Stimulated activated CD4-positive, alpha-beta T cell treated with anti-CD3 and anti-CD28 coated beads, Interleukin-1b, Interleukin-23, amount 100 ng/mL, for 48 hours (primary cell): ENCODE measurements at places on chromosomes 3 and 15.
A peak's percentile ranks its signal among the peaks of the same experiment; 100 is the strongest.

- no peak for DNase-seq
These were observed 17.6 kb downstream of the CALML4 start for GRCh38 chr15:68187559-68187958.

DNA sequence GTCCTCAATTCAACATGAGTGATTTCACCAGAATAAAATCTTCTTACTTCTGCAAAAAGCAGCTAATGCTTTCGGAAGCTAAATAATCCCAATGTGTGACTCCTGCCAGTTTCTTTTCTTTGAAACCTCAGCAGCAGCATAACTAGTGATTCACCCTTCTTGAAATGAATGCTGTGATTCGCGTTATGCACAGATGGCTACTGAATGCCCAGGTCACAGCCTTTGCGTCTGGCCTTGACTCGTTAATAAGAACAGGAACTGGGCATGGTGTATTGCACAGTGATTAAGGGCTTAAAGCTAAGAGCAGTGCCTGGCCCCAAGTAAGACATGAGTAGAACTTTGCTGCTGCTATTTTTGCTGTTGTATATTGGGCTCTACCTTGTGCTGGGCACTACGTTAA lies 19.0 kb downstream of the CGNL1 start:
- DNase-seq = no peak

DNA sequence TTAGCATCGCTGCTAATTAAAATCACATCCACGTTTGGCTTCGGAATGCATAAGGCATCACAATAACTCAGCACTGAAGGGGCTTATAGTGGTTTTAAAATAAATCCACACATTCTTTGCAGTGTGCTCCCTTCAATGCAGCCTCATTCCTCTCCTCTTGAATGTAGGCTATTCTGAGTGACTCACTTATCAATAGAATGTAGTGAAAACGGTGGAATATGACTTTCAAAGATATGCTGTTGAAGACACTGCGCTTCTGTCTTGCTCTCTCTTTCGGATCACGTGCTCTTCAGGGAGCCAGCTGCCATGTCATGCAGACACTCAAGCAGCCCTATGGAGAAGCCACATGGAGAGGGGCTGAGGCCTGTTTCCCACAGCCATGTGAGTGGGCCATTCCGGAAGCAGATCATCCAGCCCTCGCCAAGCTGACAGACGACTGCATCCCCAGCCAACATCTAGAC lies 87.4 kb downstream of the CRYGS start:
- DNase-seq = no peak

- DNase-seq = no peak
These were observed 167.1 kb downstream of the OXSM start for GRCh38 chr3:25957026-25957425.

DNA sequence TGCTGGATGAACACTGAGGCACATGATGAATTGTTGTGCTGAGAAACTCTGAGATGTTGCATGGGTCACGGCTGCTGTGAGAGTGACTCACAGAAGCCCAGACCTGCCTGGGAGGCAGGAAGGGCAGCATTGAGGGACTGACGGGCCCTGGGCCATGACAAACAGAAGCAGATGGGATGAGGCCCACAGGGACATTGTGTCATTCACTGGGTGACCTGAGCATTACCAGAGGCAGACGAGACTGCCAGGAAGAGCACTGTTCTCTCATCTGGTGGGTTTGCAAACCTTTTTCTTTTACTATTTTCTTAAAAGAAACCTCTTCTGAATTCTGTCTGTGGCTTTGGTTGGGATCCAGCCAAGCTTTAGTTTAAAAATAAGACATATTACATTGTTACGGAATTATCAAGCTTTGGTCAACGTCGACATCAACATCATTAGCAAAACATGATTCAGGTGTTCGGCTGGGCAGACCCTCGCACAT lies 67.8 kb downstream of the BDH1 start:
- DNase-seq = no peak

DNA sequence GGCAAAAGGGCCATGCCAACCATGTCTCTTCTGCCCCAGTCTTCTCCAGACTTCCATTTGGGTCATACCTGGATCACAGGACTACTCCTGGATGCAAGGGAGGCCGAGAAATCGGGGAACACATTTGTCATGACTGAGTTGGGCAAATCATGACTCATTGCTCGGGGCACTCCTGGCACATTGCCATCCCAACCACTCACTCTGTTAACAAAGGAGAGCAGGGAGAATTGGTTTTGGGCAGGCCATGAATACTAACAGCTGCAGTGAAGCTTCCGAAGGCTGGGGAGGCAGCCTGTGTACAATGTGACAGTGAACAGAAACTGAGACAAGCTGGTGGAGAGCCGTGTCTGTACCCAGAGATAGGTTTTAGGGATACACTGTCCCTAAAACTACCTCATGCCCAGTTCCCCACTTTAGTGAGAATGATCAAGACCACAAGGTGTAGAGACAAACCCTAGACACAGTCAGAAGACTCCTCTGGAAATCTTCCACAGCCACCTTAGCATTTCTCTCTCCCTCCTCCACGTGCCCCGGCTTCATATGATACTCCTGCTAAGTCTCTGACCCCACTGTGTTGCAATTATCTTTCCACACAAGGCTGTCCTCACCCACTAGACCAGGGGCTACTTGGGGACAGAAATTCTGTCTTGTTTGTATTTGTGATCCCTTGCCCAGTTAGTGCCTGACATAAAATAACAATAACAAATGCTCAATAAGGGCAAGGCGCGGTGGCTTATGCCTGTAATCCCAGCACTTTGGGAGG lies 10.5 kb upstream of the BUB1B start:
- no peak for DNase-seq

DNA sequence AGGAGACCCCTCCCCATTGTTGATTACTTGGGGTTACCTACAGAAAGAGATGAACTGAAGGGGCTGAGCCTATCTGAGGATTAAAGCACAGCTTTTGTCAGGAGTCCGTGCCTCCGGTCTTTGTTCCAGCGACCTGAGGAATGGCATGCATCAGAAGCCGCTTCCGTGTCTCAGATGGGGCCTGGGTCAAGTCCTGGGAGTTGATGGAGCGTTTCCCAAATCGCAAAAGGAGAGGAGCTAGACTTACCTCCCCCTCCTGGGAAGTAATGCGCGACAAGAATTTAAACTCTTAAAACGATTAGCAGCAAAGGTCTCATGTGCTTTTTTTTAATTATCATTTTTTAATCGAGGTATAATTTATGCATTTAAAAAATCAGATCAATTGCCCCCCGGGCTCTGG lies 983 bp upstream of the ALDH1A3 start:
- DNase-seq = no peak

GRCh38 chr15:40407330-40407990 lies 1.9 kb downstream of the IVD start:
- DNase-seq = no peak

GRCh38 chr3:47057212-47057671 lies 77.8 kb downstream of the NBEAL2 start:
- DNase-seq = peak; percentile 64

GRCh38 chr3:8233938-8234337 lies 267.7 kb upstream of the LMCD1 start:
- no peak for DNase-seq

DNA sequence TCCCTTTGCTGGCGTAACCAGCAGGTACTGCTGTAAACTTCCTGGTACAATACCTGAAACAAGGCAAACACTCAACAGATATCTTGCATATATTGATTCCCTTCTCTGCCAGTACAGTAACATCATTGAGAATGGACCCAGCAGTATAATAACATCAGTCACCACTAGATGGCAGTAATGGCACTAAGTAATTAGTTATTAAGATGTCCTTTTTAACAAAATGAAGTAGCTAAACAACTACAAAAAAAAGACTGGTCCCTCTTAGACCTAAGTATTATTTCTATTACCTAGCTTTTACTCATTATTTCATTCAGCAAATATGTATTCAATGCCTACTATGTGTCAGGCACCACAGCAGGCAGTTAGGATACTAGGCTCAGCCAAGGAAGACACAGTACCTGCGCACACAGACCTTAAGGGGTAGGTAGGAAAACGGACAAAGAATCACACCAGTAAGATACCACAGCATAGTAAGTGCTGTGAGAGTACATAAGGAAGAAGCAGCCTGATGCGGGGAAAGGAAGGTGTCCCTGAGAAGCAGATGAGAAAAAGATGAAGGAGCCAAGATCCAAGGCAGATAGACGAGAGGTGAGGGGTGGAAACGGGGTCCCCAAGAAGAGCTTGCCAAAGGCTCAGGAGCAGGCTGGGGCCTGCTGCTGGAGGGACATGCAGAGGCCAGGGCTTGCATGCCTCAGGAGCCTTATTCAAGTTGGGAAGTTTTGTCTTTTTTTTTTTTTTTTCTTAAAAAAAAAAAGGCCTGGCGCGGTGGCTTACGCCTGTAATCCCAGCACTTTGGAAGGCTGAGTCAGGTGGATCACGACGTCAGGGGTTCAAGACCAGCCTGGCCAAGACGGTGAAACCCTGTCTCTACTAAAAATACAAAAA lies 102.7 kb upstream of the CHD2 start:
- no peak for DNase-seq

- DNase-seq = no peak
These were observed 156.8 kb downstream of the LRTM1 start for GRCh38 chr3:54771050-54771449.

GRCh38 chr3:55923626-55924025 lies 436.5 kb upstream of the WNT5A start:
- DNase-seq = no peak
